ENCODE measurements at places on chromosomes 6 and 20. TPM values are rescaled to one million over a fixed set of nuclear protein-coding genes. Genes with fewer than 3 reads are reported as not detected.
A peak's percentile ranks its signal among the peaks of the same experiment; 100 is the strongest.

NR2E1 gene
- not detected for total RNA-seq

- DNase-seq = peak; percentile 35
- H3K4me1 ChIP-seq = peaks cover 6% of the 10 kb centered on the region
- no peaks in the 10 kb centered on the region for H3K27me3 ChIP-seq
These were observed 1.9 kb downstream of the L3MBTL3 start for GRCh38 chr6:130020073-130020906.

RPL7L1 gene
- total RNA-seq = 41.7 TPM

GRCh38 chr6:169988769-169989550 lies 237.5 kb downstream of the ERMARD start:
- H3K4me3 ChIP-seq = no peak overlapping the region
- no peaks in the 10 kb centered on the region for H3K36me3 ChIP-seq
- no peaks in the 10 kb centered on the region for H3K27me3 ChIP-seq
- no peak overlapping the region for H3K27ac ChIP-seq
- no peaks in the 10 kb centered on the region for H3K4me1 ChIP-seq
- DNase-seq = no peak

GRCh38 chr6:20092071-20092566 lies 120.2 kb downstream of the MBOAT1 start:
- H3K27me3 ChIP-seq = no peaks in the 10 kb centered on the region
- H3K4me3 ChIP-seq = no peak overlapping the region
- no peak for DNase-seq
- no peaks in the 10 kb centered on the region for H3K4me1 ChIP-seq

DNA sequence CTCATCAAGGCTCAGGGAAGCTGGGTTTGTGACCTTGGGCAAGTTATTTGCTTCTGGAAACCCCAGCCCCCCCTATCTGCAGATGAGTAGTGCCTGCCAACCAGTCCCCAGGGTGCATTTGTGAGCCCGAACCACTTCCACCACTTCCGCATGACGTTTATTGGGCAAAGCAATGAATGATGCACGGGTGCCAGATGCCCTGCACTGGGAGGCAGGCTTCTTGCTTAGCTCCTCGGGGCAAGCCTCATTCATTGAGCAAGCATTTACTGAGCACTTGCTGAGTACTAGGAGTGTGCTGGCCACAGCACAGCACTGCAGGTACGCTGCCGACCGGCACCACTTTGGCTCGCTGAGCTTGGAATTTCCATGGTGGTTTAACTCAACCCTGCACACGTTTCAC lies 60.2 kb downstream of the GNAS-AS1 start:
- H3K4me3 ChIP-seq = no peak overlapping the region
- DNase-seq = no peak
- H3K27me3 ChIP-seq = peaks cover 47% of the 10 kb centered on the region
- H3K36me3 ChIP-seq = no peaks in the 10 kb centered on the region
- no peak overlapping the region for H3K27ac ChIP-seq

DNA sequence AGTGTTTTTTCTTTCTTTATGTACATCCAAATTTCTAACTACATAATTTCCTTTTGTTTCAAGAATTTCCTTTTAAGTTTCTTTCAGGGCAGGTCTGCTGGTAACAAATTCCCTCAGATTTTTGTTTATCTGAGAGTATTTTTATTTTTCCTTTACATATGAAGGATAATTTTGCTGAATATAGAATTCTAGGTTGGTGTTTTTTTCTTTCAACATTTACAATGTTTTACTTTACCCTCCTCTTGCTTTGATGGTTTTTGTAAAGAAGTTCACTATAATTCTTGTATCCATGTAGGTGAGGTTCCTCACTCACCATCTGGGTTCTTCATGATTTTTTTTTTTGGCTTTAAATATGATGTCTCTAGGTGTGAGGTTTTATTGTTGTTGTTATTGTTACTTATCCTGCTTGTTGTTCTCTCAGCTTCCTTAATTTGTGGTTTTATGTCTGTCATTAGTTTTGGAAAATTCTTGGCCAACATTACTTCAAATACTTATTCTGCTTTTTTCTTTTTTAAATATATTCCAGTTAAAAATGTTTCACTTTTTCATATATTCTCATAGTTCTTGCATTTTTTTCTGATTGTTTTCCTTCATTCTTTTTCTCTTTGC lies 580.1 kb upstream of the CITED2 start:
- DNase-seq = no peak
- no peaks in the 10 kb centered on the region for H3K27me3 ChIP-seq
- no peak overlapping the region for H3K27ac ChIP-seq
- H3K4me3 ChIP-seq = no peak overlapping the region
- H3K4me1 ChIP-seq = no peaks in the 10 kb centered on the region

- no peak overlapping the region for H3K27ac ChIP-seq
- H3K4me1 ChIP-seq = peaks cover 4% of the 10 kb centered on the region
- no peaks in the 10 kb centered on the region for H3K36me3 ChIP-seq
- no peaks in the 10 kb centered on the region for H3K27me3 ChIP-seq
- H3K4me3 ChIP-seq = no peak overlapping the region
These were observed 101.5 kb upstream of the MARCKS start for GRCh38 chr6:113755449-113756289.

- peak overlapping the region; percentile 27 for H3K27ac ChIP-seq
- no peak overlapping the region for H3K4me3 ChIP-seq
- peaks cover 9% of the 10 kb centered on the region for H3K36me3 ChIP-seq
- no peaks in the 10 kb centered on the region for H3K4me1 ChIP-seq
- no peaks in the 10 kb centered on the region for H3K27me3 ChIP-seq
These were observed 364.1 kb downstream of the ARHGAP18 start for GRCh38 chr6:129345890-129346289.

- no peaks in the 10 kb centered on the region for H3K27me3 ChIP-seq
- no peak for DNase-seq
- H3K4me1 ChIP-seq = no peaks in the 10 kb centered on the region
- no peak overlapping the region for H3K27ac ChIP-seq
These were observed 35.5 kb upstream of the GOPC start for GRCh38 chr6:117637770-117638169.

GRCh38 chr6:54655162-54655561 lies 191.4 kb upstream of the FAM83B start:
- no peak for DNase-seq
- no peak overlapping the region for H3K4me3 ChIP-seq
- no peaks in the 10 kb centered on the region for H3K4me1 ChIP-seq
- no peaks in the 10 kb centered on the region for H3K36me3 ChIP-seq
- no peaks in the 10 kb centered on the region for H3K27me3 ChIP-seq

GRCh38 chr20:59006864-59007664 lies at the start of gene CTSZ:
CTSZ (minus strand) TSS chr20:59007254; CDS start chr20:59007128, 126 bp downstream.
- peak within 1 kb of the TSS; percentile 82 for H3K27ac ChIP-seq
- no peaks in the 10 kb centered on the region for H3K27me3 ChIP-seq
- peak within 1 kb of the TSS; percentile 78 for H3K4me3 ChIP-seq
- no peaks in the 10 kb centered on the region for H3K36me3 ChIP-seq
- peaks cover 83% of the 10 kb centered on the region for H3K4me1 ChIP-seq

GRCh38 chr20:25637247-25637646 lies 13.4 kb upstream of the NANP start:
- H3K36me3 ChIP-seq = no peaks in the 10 kb centered on the region
- no peak overlapping the region for H3K27ac ChIP-seq
- no peak overlapping the region for H3K4me3 ChIP-seq
- no peaks in the 10 kb centered on the region for H3K4me1 ChIP-seq
- DNase-seq = no peak

GRCh38 chr20:20009784-20010253 lies 7.3 kb upstream of the NAA20 start:
- H3K27ac ChIP-seq = peak overlapping the region; percentile 69
- DNase-seq = no peak
- no peaks in the 10 kb centered on the region for H3K36me3 ChIP-seq
- no peak overlapping the region for H3K4me3 ChIP-seq
- H3K4me1 ChIP-seq = no peaks in the 10 kb centered on the region

LY6G6C gene
- total RNA-seq = not detected

DNA sequence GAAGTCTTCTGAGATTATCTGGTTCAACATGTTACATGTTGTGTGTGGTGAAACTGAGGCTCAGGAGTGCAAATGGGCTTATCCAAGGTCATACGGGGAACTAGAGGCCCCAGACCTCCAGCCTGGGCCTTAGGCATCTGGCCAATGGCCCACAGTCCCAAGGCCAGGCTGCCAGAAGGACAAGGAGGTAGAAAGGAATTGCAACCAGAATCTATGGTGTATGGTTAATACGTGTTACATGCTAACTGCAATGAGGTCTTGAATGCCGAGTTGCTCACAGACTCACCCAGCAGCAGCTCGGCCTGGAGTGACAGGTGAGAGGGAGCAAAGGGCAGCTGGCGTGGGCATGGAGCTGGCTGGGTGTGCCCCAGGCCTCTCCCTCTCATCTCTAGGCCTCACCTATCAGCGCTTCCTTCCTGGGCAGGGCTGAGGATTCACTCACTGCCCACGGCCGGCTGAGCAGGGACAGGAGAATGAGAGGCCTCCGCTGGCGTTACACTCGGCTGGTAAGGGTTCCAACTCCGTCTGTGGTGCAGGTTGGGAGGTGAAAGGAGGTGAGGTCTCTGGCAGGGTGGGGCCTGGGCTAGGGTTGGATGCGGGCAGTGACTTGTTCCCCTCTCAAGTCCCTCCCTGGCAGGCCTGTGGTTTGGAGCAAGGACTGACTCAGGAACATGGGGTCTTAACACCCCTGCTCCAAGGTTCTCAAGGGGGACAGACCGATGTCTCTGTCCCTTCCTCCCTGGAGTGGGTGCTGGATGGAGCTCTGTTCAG lies at the start of gene TLDC2:
Gene TLDC2 (plus strand): TSS at position 437 of the 771 bp plus-strand sequence. CDS start 37 bp downstream, at position 474.
- no peak for DNase-seq
- no peaks in the 10 kb centered on the region for H3K27me3 ChIP-seq
- no peaks in the 10 kb centered on the region for H3K36me3 ChIP-seq
- H3K4me1 ChIP-seq = no peaks in the 10 kb centered on the region
- H3K4me3 ChIP-seq = no peak within 1 kb of the TSS

COL19A1 gene
- total RNA-seq = 3.0 TPM

GLP1R gene
- 5.7 TPM for total RNA-seq

DNA sequence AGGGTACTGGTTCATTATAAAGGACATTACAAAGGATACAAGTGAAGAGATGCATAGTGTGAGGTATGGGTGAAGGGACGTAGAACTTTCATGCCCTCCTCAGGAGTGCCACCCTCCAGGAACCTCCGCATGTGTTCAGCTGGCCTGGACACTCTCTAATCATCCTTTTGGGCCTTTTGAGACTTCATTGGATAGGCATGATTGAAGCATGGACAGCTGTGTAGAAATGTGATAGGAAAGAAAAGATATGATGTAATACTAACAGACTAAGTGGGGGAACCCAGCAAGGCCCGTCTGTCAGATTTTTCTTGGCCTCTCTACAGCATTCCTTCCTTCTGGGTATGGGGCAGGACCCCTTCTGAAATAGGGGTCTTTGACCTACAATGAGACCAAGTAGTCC lies 31.1 kb downstream of the DOP1A start:
- no peak overlapping the region for H3K4me3 ChIP-seq
- DNase-seq = no peak
- no peak overlapping the region for H3K27ac ChIP-seq
- peaks cover 42% of the 10 kb centered on the region for H3K36me3 ChIP-seq
- H3K27me3 ChIP-seq = no peaks in the 10 kb centered on the region

GRCh38 chr20:2751347-2751877 lies 49.0 kb downstream of the CPXM1 start:
- peak overlapping the region; percentile 58 for H3K4me3 ChIP-seq
- H3K36me3 ChIP-seq = no peaks in the 10 kb centered on the region
- peaks cover 38% of the 10 kb centered on the region for H3K27me3 ChIP-seq

DNA sequence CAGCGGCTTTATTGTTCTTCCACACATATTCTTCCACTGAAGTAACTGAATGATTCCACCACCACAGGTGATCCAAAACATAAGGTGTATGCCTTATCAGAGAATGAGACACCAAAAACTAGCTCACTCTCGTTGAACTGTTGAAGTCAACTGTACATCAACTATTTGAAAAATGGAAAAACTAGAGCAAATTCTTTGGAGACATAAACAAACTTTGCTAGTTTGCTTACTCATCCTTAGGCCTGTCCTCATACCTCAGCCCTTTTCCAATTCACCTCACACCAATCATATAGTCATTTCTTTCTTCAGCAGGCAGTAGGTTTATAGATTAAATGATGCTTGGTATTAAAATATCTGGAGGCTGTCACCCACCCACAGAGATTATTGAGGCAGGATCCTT lies 77.1 kb upstream of the RNF217 start:
- H3K27me3 ChIP-seq = no peaks in the 10 kb centered on the region
- H3K27ac ChIP-seq = no peak overlapping the region
- no peaks in the 10 kb centered on the region for H3K36me3 ChIP-seq
- H3K4me1 ChIP-seq = peaks cover 12% of the 10 kb centered on the region
- no peak overlapping the region for H3K4me3 ChIP-seq

GRCh38 chr6:107735906-107736635 lies 88.0 kb downstream of the SCML4 start:
- DNase-seq = no peak
- H3K36me3 ChIP-seq = no peaks in the 10 kb centered on the region
- H3K4me3 ChIP-seq = no peak overlapping the region
- no peaks in the 10 kb centered on the region for H3K27me3 ChIP-seq

- H3K27me3 ChIP-seq = no peaks in the 10 kb centered on the region
- H3K27ac ChIP-seq = peak overlapping the region; percentile 94
- H3K4me1 ChIP-seq = peaks cover 35% of the 10 kb centered on the region
- DNase-seq = no peak
- H3K36me3 ChIP-seq = no peaks in the 10 kb centered on the region
These were observed 243.3 kb downstream of the NRN1 start for GRCh38 chr6:5763407-5763806.

Measured in heart left ventricle (tissue), 16 donors.